ENCODE measurements at places on chromosomes 6 and 20.

DNA sequence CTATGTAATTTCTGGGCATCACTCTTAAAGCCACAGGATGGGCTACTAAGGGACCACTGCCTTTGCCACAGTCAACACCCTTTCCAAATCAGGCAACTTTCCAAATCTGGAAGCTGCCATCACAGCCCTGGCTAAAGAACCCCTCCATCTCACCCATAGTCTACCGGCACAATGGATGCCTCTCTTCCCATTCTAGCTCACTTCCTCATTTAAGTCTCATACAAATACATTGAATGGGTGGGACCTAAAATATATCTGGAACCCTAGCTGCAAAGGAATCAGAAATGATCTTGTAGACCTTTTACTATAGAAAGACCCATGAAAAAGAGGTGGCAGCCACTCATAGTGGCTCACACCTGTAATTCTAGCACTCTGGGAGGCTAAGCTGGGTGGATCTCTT is 3.3 kb upstream of the TREML4 start:
- no peak for DNase-seq

GRCh38 chr20:34798328-34798727 is 27.1 kb downstream of the NCOA6 start:
- DNase-seq: no peak

GRCh38 chr6:18973251-18973650 is 586.1 kb downstream of the RNF144B start:
- DNase-seq: no peak

DNA sequence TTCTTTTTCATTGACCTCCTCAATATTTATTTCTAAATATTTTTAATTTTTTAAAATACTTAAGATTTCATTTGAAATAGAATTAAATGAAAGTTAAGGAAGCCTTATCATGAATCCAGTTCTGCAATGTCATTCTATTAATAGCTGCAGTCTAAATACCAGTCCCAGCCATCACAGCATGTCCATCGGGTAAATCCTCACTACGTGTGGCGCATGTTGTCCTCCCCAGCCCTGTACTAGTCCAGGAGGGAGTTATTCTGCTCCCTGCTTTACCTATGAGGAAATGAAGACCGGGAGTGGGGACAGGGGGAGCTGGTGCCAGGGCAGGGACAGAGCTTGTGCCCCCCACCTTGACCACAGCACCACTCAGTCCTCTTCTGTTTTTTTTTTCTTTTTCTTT is 125.1 kb upstream of the QKI start:
- no peak for DNase-seq

- DNase-seq: no peak
These were observed 43.1 kb upstream of the IL20RA start for GRCh38 chr6:137087902-137088301.

DNA sequence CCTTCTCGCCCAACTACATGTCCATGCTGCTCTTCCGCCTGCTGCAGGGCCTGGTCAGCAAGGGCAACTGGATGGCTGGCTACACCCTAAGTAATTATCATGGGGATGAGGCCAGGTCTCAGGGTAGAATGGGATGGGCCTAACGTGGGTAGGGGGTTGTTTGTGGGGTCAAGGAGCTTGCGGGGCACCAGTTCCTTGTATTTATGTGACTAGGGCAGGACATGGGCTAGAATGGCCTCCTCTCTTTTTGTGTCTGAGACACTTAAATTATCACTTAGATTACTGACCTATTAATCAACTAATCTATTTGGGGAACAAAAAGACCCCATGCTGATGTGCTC is 10.7 kb downstream of the SLC22A1 start:
- DNase-seq: no peak

- DNase-seq: no peak
These were observed 673 bp downstream of the CST7 start for GRCh38 chr20:24949756-24950127.

GRCh38 chr6:5582762-5583161 is 321.4 kb downstream of the FARS2 start:
- DNase-seq: no peak

- no peak for DNase-seq
These were observed 91.9 kb upstream of the TMEM30A start for GRCh38 chr6:75376347-75377024.

DNA sequence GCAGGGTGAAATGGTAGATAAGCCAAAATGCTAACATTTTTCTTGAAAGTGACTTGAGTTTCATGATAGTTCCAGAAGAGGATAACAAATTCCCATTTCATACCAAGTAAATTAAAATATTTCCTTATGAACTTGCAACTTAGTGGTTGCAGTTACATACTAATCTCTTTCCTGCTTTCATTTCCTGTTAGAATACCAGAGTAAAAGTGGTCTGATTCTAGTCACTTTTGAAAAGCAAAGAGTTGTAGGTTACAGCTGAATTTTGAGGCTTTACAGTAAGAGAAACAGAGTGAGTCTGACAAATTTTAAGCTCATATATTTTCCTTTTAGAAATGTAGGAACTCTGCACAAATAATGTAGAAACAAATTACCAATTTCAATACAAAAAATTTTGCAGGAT is 117.4 kb downstream of the ZFAND3 start:
- DNase-seq: no peak

DNA sequence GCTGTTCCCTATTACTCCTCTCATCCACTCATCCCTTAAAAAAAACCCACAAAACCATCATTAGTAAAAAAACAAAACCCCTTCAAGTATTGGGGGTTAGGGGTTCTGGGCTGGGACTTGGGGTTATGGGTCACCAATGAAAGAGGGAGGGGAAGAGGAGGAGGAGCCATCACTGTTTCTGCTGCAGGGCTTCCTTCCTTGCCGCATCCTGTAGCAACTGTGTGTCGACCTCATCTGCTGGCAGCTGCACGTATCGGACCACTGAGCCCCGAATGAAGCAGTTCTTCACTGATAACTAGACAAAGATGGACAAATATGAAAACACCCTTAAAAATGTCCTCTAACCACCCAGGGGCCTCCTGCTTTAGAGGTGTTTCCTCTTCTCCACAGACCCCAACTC is 2.0 kb upstream of the VARS1 start:
- DNase-seq: no peak

DNA sequence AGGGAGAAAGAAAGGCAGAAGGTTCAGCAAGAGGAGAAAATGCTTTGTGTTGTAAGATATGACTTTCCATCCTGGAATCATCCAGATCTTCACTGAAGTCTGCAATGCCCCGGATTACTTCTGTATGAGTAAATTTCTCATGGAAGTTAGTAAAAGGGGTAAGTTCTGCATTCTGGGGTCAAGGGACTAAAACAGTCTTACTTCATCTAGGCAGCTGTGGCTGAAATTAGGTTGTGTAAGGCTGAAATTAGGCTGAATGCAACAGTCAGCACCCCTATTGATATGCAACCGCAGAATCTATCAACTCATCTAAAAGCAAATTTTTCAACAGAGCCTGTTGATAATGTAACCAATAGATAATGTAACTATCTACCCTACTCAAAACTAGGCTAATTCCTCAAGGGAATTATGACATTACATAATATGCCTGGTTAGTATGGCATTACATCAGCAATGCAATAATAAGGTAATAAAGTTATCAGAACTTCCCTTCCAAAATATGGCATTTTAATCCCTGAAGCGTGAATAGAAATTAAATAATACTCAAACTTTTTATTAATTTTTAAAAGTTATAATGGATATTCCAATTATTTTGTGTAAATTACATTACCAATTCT is 671.7 kb upstream of the CITED2 start:
- DNase-seq: no peak

GRCh38 chr6:148997865-148998264 is 251.0 kb downstream of the UST start:
- DNase-seq: no peak

- DNase-seq: no peak
These were observed 136.1 kb downstream of the FOXC1 start for GRCh38 chr6:1745814-1746213.

- no peak for DNase-seq
These were observed 61.4 kb downstream of the CARMIL1 start for GRCh38 chr6:25340431-25341202.

DNA sequence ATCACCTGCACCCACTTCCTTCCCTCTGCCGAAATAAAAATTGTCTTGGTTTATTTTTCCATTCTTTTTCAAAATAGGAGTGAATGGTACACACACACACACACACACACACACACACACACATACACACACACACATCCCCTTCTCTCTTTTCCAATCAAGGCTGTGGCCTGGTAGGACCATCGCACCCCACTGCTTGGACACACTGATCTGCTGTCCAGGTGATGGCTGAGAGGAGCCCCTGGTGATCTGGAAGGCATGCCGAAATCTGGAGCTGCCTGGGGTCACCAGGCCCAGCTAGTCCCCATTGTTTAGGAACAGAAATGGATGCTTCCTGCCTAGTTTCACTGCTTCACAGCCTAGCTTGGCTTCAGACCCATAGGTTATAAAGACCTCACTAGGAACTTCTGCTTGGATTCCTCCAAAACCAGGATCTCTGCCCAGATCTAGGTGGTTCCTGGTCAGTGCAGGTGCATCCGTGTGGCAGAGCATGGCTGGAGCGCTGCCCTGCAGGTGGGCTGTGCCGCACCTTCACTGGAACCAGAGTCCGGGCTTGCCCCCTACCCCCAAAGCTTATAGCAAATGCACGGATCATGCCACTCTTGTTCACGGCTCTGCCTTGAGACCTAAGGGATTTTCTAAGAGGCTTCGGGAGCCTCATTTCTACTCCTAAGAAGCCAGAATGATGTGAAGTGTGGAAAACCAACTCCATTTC is 42.9 kb upstream of the DACT2 start:
- no peak for DNase-seq

DNA sequence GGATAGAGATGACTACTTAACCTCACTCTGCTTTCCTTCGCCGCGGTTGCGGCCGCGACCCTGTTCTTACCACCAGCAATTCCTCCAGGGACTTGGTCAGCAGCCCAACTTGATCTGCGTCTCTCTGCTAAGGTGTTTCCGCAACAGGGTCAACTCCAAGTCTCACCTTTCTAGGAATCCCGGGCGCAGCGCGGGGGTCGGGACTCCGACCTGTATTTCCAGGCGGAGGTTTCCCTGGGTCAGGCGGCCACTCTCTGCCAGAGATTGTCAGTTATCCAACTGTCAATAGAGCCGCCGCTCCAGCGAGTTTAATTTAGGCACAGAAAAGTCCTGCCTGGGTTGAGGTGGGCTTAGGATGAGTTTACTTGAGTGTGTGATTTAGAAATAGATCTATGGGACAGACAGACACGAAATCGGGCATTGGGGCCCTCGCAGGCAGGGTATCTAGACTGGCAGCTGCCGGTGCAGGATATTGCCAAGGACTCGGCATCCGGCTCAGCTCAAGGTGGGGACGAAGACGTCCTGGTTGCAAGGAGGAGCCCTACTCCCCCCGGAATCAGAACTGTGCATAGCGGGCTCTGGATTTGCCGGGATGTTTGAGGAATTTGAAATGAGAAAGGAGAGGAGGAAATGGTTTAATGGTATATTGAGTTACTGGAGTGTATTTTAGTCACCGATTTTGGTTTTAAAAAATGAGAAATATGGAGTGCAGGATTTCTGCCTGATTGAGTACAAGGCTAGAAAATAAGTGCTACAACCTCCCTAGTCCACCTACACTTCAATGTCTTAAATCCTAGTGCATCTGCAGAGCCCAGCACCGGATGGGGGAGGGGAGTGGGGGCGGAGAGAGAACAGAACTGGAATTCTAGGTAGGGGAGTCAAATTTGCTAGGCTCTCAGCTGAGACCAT is 23.7 kb downstream of the POM121L2 start:
- peak; percentile 67 for DNase-seq

GRCh38 chr6:36129941-36130666 is at the start of gene MAPK13:
Gene MAPK13, plus strand, starts transcription at chr6:36130513. Its CDS starts 70 bp downstream, at chr6:36130583.
- DNase-seq: peak; percentile 51

GRCh38 chr6:30042476-30042875 is 18.6 kb upstream of the POLR1H start:
- no peak for DNase-seq

- no peak for DNase-seq
These were observed 201.3 kb upstream of the EXOC2 start for GRCh38 chr6:894274-894673.

DNA sequence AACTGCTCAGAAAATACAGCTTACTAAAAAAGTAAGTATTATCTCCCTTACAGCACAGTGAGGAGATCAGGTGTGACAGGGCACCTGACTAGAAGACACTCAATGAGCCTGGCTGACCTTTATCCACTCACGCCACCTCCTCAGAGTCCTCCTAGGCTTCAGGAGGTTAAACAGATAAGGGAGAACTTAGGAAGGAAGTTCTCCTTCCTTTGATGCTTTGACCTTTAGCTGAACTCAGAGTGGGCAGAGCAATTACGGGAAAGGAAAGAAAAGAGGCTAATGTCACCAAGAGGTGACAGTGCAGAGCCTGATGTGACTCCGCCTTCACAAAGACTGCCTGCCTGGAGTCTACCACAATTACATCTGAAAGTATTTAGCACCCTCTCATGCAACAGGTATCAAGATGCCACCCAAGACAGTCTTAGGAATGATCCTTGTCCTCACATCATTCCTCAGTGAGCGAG is 36.7 kb downstream of the MAN1A1 start:
- no peak for DNase-seq

DNA sequence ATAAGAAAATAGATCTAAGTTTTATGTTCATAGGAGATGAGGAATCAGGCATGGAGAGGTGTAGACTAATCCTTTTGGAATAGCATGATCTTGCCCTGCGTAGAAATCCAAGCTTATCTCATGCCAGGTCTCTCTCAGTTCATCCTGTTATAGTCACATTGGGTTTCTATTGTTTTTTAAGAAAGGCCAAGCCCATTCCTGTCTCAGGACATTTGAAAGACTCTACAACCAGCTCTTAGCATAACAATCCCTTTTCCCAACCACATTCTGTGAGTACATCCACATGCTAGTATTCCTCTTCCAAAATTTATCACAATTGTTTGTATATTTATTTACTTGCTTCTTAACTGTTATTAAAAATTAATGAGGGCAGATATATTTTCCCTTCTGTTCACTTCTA is 130.3 kb downstream of the MMUT start:
- DNase-seq: no peak

GRCh38 chr6:128208851-128209580 is 308.2 kb upstream of the THEMIS start:
- DNase-seq: no peak

DNA sequence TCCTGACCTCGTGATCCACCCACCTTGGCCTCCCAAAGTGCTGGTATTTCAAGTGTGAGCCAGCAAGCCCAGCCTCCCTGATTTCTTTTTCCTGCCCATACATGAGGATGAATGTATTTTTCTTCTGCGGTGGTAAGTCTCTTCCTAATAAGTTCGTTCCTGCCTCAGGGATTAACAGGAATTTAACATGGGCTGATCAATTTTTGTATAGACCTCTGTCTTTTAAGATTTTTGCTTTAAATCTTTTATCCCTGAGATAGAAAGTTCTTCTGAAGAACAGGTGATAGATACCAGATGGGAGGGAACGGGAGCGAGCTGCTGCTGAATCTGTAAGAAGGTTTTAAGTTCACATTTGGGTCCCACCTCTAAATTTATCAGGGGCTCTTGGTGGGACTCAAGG is 7.0 kb upstream of the ZNFX1 start:
- DNase-seq: no peak

DNA sequence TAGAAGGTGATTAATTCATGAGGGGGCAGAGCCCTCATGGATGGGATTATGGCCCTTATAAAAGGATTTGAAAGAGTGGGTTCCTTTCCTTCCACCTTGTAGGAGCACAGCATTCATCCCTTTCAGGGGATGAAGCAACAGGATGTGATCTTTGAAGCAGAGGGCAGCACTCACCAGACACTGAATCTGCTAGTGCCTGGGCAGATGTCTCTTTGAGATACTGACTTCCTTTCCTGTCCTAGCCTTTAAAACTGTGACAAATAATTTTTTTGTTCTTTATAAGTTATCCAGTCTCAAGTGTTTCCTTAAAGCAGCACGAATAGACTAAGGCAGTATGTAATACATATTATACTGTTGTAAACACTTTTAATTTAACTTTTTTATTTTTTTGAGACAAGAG is 538.6 kb upstream of the RNF217 start:
- no peak for DNase-seq

- DNase-seq: peak; percentile 56
These were observed 5.3 kb upstream of the TCP11 start for GRCh38 chr6:35146453-35146852.

All from retina (tissue), 1 donor.